ENCODE measurements at places on chromosomes 5 and 9.

DNA sequence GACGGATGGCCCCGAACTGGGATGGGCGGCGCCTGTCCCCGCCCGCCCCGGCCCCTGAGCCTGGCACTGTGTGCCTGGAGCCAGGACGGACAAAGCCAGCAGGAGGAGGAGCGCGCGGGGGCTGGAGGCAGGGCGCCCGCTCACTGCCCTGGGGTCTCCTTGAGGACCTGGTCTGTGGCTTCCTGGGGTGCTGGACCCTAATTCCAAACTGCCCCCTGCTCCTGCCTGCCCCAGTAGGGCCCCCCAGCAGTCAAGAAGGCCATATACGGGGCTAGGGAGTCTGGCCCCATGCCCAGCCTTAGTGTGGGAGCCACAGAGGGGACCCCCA lies 29.2 kb upstream of the RXRA start:
- no peak for DNase-seq
- no peaks in the 10 kb centered on the region for H3K27me3 ChIP-seq
- no peak overlapping the region for H3K27ac ChIP-seq
- no peak overlapping the region for H3K4me3 ChIP-seq
- no peaks in the 10 kb centered on the region for H3K36me3 ChIP-seq

- H3K4me3 ChIP-seq: no peak overlapping the region
- H3K36me3 ChIP-seq: no peaks in the 10 kb centered on the region
- DNase-seq: no peak
- H3K4me1 ChIP-seq: peaks cover 30% of the 10 kb centered on the region
These were observed 404.4 kb downstream of the ZNF608 start for GRCh38 chr5:124342027-124342471.

GRCh38 chr9:137176302-137177182 lies 4.7 kb upstream of the TMEM210 start:
- H3K27me3 ChIP-seq: peaks cover 9% of the 10 kb centered on the region
- no peak overlapping the region for H3K4me3 ChIP-seq
- no peak for DNase-seq
- peaks cover 44% of the 10 kb centered on the region for H3K36me3 ChIP-seq
- no peak overlapping the region for H3K27ac ChIP-seq

DNA sequence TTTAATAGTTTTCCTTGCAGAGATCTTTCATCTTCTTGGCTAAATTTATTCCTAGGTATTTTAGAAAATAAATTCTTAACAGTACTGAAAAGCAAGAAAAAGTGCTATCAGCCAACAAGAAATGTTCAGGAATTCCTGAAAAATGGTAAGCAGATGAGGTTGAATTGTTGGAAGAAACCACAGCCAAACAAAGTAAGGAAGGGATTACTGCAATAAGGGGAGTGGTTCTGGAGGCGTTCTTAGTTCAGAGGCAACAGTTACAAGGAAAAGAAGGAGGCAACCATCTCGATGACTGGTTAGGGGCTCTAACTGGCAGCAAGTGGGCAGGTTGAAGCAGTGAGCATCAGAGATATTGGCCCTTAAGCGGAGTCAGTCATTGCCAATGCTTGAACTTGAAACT lies 12.8 kb upstream of the OR13J1 start:
- no peak overlapping the region for H3K4me3 ChIP-seq
- H3K4me1 ChIP-seq: no peaks in the 10 kb centered on the region
- H3K27ac ChIP-seq: no peak overlapping the region
- no peak for DNase-seq

- DNase-seq: no peak
- no peak overlapping the region for H3K4me3 ChIP-seq
- no peaks in the 10 kb centered on the region for H3K36me3 ChIP-seq
- H3K27me3 ChIP-seq: no peaks in the 10 kb centered on the region
- H3K27ac ChIP-seq: no peak overlapping the region
These were observed 286.5 kb downstream of the ZSWIM6 start for GRCh38 chr5:61618577-61618976.

DNA sequence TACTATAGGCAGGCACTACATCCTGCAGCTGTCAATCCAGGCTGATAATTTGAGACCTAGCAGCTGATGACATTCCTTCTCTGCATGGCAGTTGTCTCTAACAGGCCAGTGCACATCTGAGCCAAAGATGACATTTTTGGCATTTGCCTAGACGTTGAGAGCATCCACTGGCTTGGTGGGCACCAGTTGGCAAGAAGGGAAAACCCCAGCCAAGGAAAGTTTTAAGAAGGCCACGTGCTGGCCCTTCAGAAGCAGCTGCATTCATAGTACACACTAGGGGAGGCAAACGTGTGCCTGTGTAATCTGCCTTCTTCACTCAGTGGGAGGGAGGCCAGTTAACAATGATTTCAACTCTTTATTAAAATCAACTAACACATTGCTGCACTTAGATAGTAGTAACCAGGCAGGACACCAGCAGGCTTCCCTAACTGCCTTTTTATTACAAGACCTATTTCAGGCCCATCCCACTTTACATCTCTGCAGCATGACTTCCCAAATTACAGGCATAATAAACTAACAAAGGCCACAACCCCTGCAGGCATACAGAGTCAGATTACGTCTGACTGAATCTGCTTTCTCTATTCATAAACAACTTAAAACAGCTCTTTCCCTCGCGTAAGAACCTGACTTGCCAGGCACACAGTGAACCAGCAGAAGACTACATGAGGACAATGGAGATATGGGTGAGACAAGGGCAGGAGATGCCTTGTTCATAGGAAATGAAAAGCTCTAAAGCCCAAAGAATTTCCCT lies 576.3 kb downstream of the PDE4D start:
- DNase-seq: no peak
- H3K27me3 ChIP-seq: no peaks in the 10 kb centered on the region
- H3K36me3 ChIP-seq: no peaks in the 10 kb centered on the region
- H3K4me1 ChIP-seq: peaks cover 16% of the 10 kb centered on the region
- H3K27ac ChIP-seq: no peak overlapping the region
- H3K4me3 ChIP-seq: no peak overlapping the region

DNA sequence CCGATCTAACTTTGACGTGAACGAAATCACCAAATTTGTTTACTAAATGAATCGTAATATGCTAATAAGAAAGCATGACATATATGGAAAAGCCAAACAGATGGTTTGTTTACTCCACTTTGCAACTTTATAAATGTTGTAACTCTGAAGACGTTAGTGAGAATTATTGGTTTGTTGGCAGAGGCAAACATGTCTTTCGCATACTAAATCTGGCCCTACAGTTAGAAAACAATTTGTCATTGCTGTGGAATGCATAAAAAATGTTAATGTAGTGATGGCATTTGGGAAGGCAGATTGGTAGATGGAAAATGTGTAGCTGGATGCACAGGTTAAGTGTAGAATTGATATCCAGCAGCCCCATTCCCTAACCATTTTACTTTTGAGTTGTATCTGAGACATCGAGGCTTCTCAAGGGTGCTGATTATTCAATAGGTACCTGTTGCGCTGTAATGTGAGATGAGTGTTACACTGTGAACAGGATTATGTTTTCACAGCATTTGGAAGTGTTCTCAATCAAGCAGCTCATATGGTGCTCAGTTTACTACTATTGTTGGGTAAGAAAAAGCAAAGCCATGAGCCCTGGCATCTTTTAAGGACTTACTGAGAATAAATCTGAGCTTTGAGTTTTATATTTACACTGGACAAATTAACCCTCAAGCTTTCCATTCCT lies 444.8 kb downstream of the BNC2 start:
- H3K4me3 ChIP-seq: no peak overlapping the region
- DNase-seq: no peak
- no peak overlapping the region for H3K27ac ChIP-seq
- H3K36me3 ChIP-seq: no peaks in the 10 kb centered on the region
- H3K27me3 ChIP-seq: no peaks in the 10 kb centered on the region

GRCh38 chr5:8993031-8993430 lies 552.8 kb downstream of the SEMA5A start:
- H3K4me3 ChIP-seq: no peak overlapping the region
- H3K27ac ChIP-seq: no peak overlapping the region
- DNase-seq: no peak
- H3K36me3 ChIP-seq: no peaks in the 10 kb centered on the region
- H3K4me1 ChIP-seq: no peaks in the 10 kb centered on the region

- H3K27me3 ChIP-seq: no peaks in the 10 kb centered on the region
- no peak overlapping the region for H3K27ac ChIP-seq
- DNase-seq: no peak
- no peaks in the 10 kb centered on the region for H3K36me3 ChIP-seq
These were observed 129.3 kb downstream of the GRIA1 start for GRCh38 chr5:153619771-153620170.

DNA sequence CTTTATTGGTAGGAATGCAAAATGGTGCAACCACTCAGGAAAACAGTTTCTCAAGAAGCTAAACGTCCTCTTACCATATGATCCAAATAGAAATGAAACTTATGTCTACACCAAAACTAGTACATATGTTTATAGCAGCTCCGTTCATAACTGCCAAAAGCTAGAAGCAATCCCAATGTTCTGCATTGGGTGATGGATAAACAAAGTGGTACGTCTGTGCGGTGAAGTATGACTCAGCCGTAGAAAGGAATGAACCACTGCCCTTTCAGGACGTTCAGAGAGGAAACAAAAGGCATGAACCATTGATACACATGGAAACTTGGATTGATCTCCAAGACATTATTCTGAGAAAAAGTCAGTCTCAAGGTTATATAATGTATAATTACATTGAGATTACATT lies 27.6 kb downstream of the HNRNPH1 start:
- no peaks in the 10 kb centered on the region for H3K27me3 ChIP-seq
- H3K4me3 ChIP-seq: no peak overlapping the region
- H3K4me1 ChIP-seq: no peaks in the 10 kb centered on the region
- no peak for DNase-seq

- DNase-seq: no peak
- peak overlapping the region; percentile 21 for H3K4me3 ChIP-seq
- peaks cover 81% of the 10 kb centered on the region for H3K4me1 ChIP-seq
- peak overlapping the region; percentile 60 for H3K27ac ChIP-seq
- H3K36me3 ChIP-seq: peaks cover 5% of the 10 kb centered on the region
These were observed 8.7 kb downstream of the STK10 start for GRCh38 chr5:172178991-172179989.

GRCh38 chr9:21871256-21871975 lies 69.0 kb downstream of the MTAP start:
- no peak overlapping the region for H3K4me3 ChIP-seq
- no peak for DNase-seq
- peaks cover 3% of the 10 kb centered on the region for H3K36me3 ChIP-seq
- no peak overlapping the region for H3K27ac ChIP-seq
- no peaks in the 10 kb centered on the region for H3K27me3 ChIP-seq
- no peaks in the 10 kb centered on the region for H3K4me1 ChIP-seq

All from lower lobe of right lung (tissue), 2 donors.